ENCODE measurements at places on chromosomes 16 and 17.

GRCh38 chr17:81522491-81523401 is 5.4 kb upstream of the FSCN2 start:
- DNase-seq = no peak

DNA sequence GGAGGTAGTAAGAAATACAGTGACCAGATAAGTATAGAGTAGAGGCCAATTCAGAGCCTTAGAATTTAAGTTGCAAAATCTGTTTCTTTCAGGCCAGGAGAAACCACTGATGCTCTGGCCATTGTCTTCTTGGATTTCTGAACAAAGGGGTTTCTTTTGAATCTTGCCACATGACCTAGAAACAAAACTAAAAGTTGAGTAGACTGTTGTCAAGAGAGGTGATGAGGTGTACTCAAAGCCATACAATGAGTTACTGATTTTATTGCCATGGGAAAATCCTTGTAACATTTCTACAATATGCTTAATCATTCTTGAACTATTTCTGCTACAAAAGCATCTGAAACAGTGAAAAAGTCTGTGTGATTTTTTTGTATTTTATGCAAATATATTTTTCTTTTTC is 881.3 kb downstream of the CDH11 start:
- no peak for DNase-seq

- peak; percentile 40 for DNase-seq
Measured at GRCh38 chr17:1315891-1316403, 36.5 kb downstream of the TRARG1 start.

DNA sequence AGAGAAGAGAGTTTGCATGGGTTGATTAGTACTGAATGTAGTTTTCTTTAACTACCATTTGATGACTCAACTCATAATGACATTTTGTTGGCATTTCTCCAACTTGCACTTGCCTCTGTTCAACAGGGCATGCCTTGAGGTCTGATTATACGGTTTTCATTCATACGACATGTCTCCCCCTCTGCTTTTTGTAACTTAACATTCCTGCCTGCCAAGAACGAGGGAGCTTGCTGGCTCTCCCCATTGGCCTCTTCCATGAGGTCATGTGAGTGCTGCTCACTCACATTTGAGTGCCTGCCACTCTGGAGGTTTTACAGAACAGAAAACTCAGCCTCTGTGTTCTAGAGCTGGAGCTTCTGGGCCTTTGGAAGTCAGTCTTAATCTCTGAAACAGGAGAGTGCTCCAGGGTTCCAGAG is 19.7 kb downstream of the MAP2K6 start:
- no peak for DNase-seq

GRCh38 chr17:38698760-38699159 is 6.3 kb upstream of the MLLT6 start:
- DNase-seq = no peak

- peak; percentile 6 for DNase-seq
Measured at GRCh38 chr17:56699186-56699894, 105.8 kb downstream of the NOG start.

GRCh38 chr16:471353-472198 is 46.1 kb downstream of the RAB11FIP3 start:
- no peak for DNase-seq

GRCh38 chr16:88617268-88618031 is 20.9 kb upstream of the IL17C start:
- no peak for DNase-seq

DNA sequence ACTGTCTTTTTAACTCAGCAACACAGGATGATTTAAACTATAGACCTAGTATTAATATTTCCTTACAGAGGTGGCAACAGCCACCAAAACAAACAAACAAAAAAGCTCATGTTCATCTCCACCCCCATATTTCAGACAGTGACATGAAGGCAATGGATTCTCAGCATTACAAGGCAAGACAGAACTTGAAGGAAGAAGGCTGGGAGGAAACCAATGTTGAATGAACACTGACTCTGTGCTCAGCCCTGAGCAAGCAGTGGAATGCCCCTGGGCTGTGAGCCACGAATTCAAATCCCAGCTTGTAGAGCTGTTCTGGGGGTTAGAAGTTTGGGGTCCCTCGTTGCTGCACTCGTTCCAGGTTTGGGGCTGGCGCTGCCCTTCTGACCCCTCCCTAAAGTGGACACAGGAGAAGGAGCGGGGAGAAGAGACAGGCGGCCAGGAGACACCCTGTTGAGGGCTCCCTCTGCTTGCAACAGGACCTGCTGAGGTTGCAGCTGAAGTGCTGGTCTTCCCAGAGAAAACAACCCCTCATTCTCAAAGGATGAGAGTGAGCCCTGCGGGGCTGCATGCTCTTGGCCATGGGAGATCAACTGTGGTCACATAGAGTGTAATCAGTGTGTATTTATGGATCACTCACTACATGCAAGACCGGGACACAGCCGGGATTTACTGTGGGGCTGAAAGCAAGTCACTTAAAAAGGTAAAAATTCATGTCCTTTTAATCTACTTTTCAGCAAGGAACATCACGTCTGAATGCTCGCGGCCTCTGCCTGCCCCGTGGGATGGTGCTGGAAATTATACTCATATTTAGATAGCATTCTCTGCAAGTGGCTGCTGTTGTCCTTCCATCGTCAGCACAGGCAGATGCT is 34.3 kb downstream of the MYH3 start:
- DNase-seq = no peak

DNA sequence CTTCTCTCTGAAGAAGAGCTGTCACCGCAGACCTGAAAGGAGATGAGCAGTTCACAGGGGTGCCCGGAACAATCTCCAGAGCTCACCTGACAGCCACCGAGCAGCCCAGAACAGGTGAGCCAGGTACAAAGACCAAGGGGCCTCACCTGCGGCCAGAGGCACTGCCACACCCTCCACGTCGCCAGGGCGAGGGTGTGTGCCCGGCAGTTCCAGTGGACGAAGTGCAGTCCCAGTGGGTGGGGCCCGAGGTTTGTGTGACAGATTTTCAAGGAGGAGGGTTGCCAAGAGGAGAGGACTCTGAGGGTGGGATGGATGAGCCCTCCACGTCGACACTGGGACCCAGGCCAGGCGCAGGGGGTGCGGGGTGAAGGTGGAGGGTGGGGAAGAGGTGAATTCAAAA is 61.7 kb downstream of the SMPD3 start:
- no peak for DNase-seq

DNA sequence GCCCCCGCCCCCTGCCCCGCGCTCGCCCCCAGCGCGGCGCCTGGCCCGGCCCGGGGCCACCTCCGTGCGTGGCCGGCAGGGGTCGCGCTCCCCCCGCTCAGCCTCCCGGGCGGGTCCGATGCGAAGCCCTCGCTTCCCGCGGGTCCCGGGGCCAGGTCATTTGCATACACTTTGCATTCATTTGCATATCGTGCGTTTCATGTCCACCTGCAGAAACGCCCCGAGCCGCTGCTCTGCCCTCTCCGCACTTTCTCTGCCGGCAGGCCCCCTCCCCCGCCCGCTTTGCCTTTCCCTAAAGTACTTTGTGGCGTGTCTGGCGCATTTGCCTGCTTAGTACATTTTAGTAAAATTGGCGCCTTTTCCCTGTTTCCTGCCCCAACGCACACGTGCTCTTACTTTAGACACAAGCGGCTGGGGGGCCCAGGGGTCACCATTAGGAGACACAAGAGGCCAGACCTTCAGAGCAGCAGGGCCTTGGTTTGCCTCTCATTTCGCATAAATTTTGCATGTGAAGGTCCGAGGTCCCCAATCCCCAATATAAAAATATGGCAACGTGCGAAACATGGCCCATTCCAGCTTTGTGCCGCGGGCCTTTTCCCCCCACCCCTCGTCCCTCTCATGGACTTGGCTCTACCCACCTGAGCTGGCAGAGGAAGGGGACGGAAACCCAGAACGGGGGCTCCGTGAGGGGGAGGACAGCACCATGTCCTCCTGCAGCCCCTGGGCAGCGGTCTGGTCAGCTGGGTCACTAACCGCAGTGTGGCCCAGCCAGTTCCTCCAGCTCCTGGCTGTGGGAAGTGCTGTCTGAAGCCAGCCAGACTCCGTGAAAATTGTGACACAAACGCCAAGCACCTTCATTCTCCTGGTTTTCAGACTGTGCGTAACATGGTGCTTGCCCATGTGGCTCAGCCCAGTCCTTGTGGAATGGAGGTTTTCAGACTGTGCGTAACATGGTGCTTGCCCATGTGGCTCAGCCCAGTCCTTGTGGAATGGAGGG is 34.8 kb downstream of the CBFA2T3 start:
- no peak for DNase-seq

DNA sequence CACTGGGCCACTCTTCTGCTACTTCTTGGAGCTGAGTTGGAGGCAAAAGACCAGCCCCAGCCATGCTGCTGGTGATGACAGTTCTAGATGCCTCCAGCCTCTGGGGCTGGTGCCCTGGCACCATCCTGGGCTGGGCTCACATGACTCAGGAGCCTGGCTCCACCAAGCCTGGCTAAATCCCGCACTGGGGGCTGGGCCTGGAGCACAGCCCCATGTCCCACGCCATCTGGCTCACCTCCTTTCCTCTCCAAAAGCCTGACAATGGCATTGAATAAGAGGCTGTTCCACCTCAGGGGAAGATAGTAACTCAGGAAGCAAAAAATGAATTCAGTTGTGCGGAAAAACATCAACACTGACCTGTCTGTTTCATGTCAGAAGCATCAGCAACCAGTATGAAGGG is 45.1 kb upstream of the MTSS2 start:
- no peak for DNase-seq

Measured in thoracic aorta (tissue), 2 donors.